Activated CD4-positive, alpha-beta memory T cell treated with anti-CD3 and anti-CD28 coated beads for 36 hours (primary cell): ENCODE measurements at places on chromosomes 3 and 15.
A peak's percentile ranks its signal among the peaks of the same experiment; 100 is the strongest.

GRCh38 chr15:68188647-68189046 is 16.5 kb downstream of the CALML4 start:
- DNase-seq, result no peak

- no peak for DNase-seq
Observed at GRCh38 chr15:60718661-60719069, 239.7 kb upstream of the ICE2 start.

DNA sequence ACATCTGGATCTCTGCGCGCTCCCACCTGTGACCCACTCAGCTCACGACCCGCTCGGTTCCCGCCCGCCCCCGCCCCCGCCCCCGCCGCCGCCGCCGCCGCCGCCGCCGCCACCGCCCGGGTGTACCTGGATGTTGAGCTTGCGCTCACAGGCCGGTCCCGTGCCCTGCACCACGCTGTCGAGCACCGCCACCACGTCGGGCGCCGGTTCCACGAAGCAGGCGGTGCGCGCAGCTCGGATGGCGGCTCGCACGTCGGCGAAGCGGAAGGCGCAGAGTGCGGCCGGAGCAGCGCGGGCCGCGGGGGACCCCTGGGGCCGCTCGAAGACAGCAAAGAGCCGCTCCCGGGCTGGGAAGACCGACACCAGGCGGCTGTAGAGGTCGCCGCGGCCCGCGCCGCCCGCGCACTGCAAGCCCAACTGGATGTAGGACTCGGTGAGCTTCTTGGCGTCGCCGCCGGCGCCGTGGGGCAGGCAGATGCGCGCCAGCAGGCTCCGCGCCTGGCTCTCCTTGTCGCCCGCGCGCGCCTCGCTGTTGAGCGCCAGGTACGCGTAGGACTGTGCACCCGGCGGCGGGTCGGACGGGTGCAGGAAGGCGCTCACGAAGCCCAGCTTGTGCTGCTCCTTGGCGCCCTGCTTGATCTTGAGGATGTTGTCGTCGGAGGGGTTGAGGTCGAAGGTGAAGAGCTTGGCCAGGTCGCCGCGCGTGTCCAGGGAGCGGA is 1.1 kb downstream of the PLXND1 start:
- peak; percentile 56 for DNase-seq

GRCh38 chr15:88631464-88632028 is 7.3 kb upstream of the ISG20 start:
- DNase-seq, result no peak

- DNase-seq, result peak; percentile 45
Observed at GRCh38 chr15:25832158-25832557, 31.0 kb downstream of the ATP10A start.

GRCh38 chr3:16382845-16383244 is 117.8 kb downstream of the OXNAD1 start:
- DNase-seq, result no peak

DNA sequence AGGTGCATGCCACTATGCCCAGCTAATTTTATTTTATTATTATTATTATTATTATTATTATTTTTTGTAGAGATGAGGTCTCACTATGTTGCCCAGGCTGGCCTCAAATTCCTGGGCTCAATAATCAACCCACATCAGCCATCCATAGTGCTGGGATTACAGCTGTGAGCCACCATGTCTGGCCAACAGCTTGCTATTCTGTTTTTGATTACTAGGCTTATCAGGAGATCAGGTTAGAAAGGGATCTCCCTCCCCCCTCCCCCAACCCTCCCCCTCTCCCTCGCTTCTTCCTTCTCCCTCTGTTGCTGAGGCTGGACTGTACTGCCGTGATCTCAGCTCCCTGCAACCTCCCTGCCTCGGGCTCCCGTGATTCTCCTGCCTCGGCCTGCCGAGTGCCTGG is 8.6 kb downstream of the CLN6 start:
- no peak for DNase-seq

DNA sequence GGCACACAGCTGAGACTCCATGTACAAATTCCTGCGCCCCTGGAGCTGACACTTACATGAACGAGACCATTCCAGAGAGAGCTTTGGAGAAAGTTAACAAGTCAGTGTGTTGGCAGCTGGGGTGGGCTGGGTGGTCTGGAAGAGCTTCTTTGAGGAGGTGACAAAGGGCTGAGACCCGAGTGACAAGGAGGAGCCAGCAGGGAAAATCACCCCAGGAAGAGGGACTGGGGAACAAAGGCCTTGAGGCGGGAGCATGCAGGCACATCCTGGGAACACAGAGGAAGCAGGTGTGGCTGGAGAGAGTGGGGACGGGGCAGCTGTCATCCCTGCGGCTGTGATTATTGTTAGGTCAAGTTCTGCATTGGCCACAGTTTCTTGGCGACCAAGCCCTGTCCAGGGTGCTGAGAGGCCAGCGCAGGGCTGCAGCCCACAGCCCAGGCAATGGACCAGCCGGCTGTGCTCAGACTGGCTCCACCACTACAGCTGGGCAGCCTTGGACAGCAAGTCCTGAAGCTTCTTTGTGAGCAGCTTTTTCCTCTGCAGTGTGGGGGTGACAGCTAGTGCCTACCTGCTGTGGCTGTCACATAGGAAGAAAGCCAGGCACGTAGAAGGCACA is 34.2 kb upstream of the PRR23E start:
- no peak for DNase-seq

GRCh38 chr3:58495101-58495500 is 3.2 kb downstream of the KCTD6 start:
- no peak for DNase-seq

- DNase-seq, result no peak
Observed at GRCh38 chr15:73590263-73590662, 42.9 kb downstream of the NPTN start.
